LNCaP clone FGC (cell line): ENCODE measurements at places on chromosomes 1 and 21.

DNA sequence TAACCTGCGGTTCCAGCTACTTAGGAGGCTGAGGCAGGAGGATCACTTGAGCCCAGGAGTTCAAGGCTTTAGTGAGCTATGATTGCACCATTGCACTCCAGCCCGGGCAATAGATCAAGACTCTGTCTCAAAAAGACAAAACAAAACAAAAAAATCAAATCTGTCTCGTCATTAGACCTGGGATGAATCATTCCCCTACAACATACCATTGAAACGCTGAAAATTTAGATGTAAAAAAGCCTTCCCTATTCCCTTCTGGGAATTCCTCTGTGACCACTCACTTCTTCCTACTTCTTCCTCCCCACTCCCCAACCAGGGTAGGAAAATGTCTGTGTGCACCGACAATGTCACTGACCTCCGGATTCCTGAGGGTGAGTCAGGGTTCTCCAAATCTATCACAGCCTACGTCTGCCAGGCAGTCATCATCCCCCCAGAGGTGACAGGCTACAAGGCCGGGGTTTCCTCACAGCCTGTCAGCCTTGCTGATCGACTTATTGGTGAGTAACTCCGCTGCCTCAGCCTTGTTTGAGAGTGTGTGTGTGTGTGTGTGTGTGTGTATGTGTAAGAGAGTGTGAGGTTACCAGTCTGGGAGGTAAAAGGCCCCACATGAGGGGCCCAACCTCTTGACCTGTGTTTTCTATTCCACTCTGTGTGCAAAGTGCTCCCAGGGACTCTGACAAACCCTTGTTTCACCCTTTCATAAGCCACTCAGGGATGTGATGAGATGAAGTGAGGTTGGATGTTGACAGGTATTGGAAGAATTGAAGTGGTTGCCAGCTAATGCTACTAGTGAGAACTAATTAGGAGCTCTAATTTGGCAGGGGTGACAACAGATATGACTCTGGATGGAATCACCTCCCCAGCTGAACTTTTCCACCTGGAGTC is 16.3 kb upstream of the SARS1 start:
- no peak for DNase-seq

DNA sequence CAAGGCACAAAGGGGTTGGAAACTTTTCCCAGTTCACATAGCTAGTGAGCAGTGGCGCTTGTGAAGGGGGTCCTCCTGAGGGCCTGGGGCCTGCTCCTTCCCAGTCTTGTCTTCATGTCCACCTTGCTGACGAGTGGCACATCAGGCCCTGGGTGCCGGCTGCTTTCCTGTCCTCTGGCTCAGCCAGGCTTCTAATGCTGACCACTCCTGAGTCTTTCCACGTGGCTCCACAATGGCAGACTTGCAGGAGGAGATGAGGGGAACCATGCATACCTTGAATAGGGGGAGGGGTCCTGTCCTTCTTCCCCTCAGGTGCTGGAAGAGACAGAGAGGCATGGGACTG is 38.7 kb downstream of the MAPKAPK2 start:
- DNase-seq = no peak

- DNase-seq = no peak
Observed at GRCh38 chr1:80962564-80962963, 838.2 kb upstream of the ADGRL2 start.

GRCh38 chr1:172393354-172393753 is 27.1 kb upstream of the C1orf105 start:
- no peak for DNase-seq

- DNase-seq = no peak
Observed at GRCh38 chr1:221454096-221454495, 287.8 kb downstream of the DUSP10 start.

- no peak for DNase-seq
Observed at GRCh38 chr1:153774780-153775457, at the start of gene SLC27A3. TSS of gene SLC27A3 (plus strand) at chr1:153775407. CDS start at chr1:153775498, 91 bp downstream.

- DNase-seq = no peak
Observed at GRCh38 chr1:160204526-160205241, 500 bp upstream of the PEA15 start.

DNA sequence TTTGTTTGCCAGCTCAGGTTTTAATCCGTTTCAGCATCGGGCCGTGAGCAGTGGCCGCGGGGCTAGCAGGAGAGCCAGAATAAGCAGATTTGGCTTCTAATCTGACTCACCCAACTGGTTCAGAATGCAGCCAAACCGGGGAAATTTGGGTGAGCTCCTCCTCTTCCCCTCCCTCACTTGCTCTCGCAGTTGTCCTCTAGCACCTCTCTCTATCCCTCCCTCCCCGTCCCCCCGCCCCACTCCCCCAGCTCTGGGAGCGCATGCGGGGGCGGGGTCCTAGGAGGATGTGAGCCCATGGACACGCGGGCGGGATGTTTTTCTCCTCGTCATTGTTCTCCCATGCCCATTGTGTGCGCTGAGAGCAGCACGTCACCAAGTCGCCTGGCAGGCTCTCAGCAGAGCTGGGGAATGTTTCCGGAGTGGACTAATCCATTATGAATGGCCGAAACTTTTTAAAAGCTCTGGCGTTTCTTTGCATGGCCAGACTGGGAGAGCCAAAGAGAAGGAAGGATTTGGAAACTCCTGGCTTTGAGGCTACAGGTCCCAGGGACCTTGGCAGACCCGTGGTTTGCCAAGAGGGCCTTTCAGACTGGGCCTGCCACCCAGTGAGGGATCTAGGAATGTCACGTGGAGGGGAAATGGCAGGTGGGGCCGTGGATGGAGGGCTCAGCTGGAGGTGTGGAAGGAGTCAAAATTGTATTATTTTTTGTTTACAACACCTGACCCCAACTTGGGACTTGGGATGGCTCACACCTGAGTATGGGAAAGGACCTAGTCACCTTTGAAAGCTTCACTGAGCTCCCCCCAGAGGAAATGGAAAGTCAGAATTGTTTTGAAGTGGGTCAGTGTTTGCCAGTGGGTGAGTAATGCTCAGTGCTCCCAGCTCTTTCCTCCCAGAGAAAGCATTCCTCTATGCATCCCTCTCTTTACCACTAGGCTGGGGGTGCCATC is 39.2 kb downstream of the CDK18 start:
- peak; percentile 78 for DNase-seq

DNA sequence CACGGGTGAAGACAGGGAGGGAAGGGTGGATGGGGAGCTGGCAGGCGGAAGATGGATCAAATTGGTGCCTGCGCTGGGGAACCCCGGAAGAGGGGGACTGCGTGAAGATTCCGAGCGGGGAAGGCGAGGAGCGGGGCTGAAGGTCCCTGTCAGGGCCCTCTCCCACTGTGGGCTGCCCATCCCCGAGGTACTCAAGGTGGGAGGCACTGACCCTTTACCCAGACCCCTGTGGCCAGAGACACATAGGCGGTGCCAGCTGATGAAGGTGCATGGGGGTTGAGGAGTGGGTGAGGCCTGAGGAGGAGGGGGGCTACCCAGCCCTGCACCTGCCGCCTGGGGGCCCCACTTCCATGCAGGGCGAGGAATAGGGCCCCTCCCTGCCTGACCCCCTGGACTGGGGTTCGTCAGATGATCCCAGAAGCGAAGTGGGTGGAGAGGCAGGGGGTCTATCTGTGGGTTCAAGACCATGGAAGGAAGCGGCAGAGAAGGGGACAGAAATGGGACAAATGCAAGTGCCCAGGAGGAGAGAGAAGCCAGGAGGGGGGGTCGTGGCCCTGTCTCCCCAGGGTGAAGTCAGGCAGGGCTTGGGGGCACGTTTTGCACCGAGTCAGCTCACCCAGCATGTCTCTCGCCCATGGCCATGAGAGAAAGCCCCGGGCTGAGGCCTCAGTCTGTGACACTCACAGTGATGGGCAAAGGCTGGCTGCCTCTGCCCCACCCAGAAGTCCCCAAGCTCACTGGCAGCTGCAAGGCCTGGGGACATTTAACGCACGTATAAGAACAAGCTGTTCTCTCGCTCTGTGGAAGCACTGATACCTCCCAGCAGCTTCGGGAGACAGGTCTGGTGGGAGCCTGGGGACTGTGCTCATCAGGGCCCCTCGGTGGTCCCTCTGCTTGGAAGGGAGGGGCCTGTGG is 7.0 kb upstream of the MMEL1 start:
- DNase-seq = no peak

DNA sequence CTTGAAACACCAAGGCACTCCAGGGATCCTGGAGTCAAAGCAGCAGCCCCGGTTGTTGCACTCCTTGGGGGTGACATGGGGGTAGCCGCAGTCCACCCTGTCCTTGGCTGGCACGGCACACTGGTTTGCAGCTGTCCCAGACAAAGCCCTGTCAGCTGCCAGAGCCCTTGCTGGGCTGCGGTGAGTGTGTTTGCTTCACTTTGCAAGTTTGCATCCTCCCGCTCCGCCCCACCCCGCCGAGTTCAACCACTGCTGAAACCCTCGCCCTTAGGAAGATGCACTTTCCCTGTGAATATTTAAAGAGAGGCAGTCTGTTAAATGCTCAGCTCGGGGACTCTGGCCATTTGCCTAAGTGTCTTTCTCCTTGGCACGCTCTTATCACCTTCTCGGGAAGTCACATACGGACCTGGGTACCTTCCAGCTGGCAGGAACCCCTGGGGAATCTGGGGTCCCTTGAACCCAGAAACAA is 1.7 kb downstream of the TFF3 start:
- peak; percentile 36 for DNase-seq

DNA sequence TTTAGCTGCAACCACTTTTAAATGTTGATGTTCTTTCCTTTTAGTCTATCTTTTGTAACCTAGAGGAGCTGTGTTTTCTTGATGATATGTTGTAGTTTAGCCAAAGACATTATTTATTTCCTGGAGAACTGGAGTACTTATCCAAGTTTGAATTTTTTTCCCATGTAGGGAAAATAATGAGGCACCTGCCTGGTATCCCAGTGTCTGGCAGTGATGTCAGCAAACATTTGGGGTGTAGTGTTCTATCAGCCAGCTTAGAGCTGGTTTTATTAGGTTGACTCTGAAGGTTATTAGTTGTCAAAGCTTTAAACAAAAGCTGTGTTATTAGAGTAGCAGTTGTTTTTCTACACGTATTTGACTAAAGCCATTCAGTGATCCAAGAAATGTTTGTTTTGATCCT is 3.2 kb downstream of the CTPS1 start:
- peak; percentile 58 for DNase-seq

GRCh38 chr1:154478639-154479038 is 23.4 kb upstream of the TDRD10 start:
- DNase-seq = no peak

DNA sequence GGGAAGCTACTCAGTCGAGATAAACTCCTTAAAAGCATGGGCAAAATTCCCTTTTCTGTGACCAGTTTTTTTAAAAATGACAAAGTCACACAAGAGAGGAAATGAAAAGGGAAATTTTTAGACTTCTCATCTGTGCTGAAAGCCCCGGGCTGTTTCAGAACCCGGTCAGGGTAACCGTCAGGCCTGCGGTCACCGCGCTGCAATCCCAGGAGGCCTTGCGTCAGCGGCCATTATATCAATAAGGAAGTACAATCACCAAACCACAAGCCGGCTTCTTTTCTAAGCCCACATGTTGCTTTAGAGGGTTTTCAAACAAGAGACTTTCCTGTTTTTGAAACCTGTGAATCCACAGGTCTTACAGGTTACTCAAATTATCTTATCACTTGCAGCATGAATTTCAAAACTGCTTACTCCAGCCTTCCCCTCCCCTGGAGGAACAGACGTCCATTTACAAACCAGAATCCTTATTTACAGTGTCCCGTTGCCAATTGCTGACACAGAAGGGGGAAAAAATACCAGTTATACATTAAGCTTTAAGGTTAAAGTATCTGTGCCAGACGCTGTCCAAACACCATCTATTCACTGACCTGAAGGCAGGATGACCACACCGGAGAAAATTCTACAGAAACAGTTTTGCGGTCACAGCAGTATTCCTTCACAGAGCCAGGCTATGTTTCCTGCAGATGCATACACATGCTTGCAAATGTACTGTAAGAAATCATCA is 165.3 kb downstream of the TOMM20 start:
- DNase-seq = no peak

DNA sequence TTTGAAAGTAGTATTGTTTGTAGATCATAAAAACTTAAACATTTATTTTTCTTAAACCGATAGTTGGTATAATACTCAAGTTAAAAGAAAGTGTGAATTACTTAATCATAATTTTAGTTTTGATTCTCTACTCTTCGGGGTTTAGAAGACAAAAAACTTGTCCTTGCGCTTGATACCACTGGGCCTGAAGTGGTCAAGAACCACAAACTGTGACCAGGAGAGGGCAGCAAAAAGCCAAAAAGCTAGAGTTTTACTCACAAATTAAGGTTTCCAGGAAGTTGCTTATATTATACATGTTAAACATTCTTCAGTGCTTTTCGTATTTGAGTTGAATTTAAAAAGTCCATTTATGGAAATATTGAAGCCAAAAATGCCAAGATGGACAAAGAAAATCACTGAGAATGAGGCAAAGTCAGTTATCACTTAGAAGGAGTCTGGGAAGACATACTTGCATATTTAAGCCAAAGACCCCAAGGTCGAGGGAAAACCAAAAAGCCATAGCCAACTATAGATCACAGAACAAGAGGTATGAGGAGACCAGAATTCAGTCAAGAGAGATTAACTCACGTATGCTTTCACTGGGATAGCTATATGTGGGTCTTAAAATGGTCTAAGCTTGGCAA is 34.2 kb downstream of the EFCAB7 start:
- no peak for DNase-seq

- no peak for DNase-seq
Observed at GRCh38 chr1:205004351-205004750, 38.7 kb upstream of the CNTN2 start.

- DNase-seq = no peak
Observed at GRCh38 chr1:58649555-58649954, 50.3 kb downstream of the MYSM1 start.

- DNase-seq = no peak
Observed at GRCh38 chr1:35282172-35282571, 13.7 kb downstream of the ZMYM4 start.

- no peak for DNase-seq
Observed at GRCh38 chr1:98045211-98045766, 124.5 kb upstream of the DPYD start.

DNA sequence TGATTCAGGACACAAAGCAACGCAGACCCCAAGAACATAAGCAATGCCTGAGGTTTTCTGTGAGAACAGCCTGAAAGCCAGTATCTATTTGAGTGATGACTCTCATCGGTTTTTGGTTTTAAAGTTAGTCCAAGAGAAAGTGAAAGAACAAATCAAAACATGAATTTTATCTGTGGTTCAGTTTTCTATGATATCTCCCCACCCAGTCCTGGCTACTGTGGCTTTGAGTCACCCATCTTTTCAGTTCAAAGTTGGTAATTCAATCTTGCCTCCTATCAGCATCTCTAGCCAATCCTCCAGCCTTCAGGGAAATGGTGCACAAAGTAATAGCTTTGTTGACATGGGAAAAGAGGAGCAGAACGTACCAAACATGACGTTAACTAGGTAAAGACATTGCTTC is 40.5 kb upstream of the KRTAP19-8 start:
- no peak for DNase-seq

DNA sequence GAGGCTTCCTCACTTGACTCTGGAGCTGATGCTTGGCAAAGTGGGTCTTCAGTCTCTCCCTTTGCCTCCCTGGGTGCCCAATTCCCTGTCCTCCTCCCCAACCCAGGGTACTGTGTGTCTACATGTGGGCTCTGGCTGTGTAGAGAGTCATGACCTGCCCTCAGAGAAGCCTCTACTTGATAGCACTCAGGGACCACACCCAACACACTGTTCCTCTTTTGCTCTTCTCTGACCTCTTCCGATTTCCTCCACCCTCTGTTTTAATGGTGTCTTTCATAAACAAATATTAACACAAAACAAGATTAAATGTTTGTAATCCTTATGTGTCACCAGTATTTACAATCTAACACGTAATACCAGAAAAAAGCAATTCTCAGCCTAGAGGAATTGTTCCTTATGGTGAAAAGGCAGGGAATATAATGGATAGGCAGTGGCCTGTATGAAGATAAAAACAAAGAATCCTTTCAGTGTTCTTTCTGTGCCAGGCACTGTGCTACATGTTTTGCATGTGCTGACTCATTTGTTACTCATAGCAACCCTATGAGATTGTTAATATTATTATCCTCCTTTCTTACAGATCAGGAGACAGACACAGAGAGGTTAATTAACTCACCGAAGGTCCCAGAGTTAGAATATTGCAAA is 58.2 kb downstream of the HSD3B1 start:
- DNase-seq = peak; percentile 15
